Peyer's patch (tissue), 4 donors: ENCODE measurements at places on chromosomes 3 and 15. TPM values are rescaled to one million over a fixed set of nuclear protein-coding genes. Genes with fewer than 3 reads are reported as not detected.

DNA sequence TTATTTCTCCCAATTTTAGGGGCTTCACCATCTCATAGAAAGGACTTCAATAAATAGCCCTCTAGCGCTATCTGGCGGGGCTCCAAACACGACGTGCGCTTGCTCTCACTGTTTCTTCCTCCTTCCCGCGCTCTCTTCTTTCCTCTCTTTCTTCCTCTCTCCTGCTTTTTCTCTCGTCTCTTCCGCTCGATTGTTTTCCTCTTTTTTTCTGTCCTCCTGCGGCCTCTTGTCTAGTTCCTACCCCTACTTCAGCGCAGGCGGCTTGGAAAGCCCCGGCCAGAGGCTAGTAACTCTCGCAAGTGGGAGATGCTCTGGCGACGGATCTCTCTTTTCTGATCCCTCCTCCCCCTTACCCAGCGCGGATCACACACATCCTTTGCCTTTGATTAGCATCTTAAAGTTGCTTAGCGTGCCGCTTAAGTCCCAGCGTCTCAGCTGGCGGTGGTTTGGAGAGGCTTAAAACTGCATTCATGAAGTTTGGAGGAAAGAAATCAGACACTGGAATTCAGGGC is 6.2 kb upstream of the MEIS2 start:
- peaks cover 26% of the 10 kb centered on the region for H3K27me3 ChIP-seq
- H3K4me1 ChIP-seq: no peaks in the 10 kb centered on the region
- no peak overlapping the region for H3K4me3 ChIP-seq
- DNase-seq: no peak

DNA sequence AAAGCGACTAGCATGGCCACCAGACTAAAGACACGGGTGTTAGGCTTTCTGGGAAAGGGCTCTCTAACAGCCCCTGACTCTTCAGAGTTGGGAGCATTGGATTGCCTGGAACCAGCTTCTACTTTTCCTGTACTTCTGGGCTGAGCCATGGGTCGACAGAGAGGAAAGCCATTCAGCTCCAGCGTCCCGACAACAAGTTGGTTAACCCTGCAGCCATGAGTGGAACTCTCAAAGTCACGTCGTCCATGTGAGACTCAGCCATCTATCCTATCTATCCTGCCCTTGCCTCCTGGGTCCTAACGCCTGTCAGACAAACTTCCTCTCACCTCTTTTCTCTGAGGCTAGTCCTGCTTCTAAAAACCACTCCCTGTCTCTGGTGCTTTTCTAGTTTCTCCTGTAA is 32.6 kb upstream of the TBC1D5 start:
- H3K4me1 ChIP-seq: no peaks in the 10 kb centered on the region
- H3K36me3 ChIP-seq: no peaks in the 10 kb centered on the region
- H3K27ac ChIP-seq: no peak overlapping the region
- H3K4me3 ChIP-seq: peak overlapping the region; percentile 4
- no peak for DNase-seq

DNA sequence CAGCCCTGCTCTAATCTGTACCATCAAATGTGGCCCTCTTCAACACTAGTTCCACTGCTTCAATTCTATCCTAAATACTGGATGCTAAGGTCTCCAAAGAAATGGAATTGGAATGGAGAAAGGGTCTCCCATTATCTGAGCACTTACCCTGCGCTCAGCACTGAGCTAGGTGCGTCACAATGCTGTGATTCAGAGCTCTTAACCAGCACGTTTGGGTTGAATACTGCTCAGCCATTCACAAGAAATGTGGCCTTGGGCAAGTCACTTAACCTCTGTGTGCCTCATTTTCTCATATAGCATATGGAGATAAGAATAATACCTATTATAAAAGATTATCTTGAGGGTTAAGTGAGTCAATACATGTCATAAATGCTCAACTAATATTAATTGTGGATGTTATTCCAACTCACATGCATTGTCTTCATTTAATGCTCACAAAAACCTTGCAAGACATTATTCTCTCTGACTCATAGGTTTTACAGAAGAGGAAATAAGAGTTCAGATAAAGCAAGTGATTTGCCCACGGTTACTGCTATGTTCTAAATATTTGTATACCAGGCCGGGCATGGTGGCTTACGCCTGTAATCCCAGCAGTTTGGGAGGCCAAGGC is 27.4 kb upstream of the SRGAP3 start:
- no peaks in the 10 kb centered on the region for H3K27me3 ChIP-seq
- no peak overlapping the region for H3K4me3 ChIP-seq
- DNase-seq: no peak
- H3K27ac ChIP-seq: no peak overlapping the region

PLSCR2 gene
- not detected for total RNA-seq

DNA sequence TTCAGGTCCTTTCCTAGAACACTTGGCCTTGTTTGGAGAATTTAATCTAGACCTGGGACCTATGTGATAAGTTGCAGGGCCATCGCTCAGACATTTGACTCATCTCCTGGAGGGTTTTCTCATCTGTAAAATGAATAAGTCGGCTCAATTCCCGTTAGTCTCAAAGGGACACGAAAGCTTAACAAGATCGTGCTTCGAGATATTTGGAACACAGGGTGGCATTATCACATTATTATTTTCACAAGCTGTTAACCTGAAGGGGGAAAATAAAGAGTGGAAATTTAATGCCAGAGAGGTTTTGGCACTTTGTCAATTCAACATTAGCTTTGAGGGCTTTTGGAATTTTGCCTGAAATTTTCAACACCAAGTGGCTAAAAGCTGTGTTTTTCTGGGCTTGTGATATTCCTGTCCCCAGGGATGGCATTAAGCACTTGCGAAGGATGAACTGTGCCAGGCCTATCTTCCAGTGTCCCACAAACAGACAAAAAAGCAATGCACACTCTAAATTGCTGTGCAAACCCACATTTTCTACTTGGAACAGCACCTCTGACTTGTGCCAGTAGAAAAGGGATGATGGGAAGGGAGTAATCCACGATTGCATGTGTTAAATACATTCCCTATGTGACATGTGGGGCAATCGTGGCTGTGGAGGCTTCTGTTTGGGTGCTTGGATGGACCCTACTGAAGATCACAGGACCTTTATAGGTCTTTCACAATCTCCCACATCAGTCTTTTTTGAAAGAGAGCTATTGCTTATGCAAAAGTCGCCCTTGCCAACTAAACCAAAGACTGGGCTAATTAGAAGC is 478.7 kb downstream of the MFSD1 start:
- no peak overlapping the region for H3K4me3 ChIP-seq
- no peak for DNase-seq
- no peak overlapping the region for H3K27ac ChIP-seq
- H3K27me3 ChIP-seq: no peaks in the 10 kb centered on the region
- no peaks in the 10 kb centered on the region for H3K4me1 ChIP-seq
- no peaks in the 10 kb centered on the region for H3K36me3 ChIP-seq

DNA sequence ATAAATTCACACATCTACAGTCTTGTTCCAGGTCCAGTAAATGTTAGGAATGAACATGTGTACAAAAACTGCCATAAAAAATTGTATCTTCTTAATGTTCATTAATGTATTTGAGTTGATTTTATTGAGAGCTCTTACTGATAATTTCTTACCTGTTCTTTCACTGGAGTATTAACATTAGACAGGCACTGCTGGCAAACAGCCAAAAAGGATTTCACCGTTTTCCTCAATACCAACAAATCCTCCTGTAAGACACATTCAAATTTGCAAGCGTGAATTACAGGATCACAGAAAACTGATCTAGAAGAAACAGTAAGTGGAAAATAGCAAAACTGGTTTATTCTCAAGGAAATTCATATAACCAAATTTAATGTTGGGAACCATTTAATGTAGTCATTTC is 127.4 kb downstream of the PCCB start:
- no peak for DNase-seq
- H3K4me3 ChIP-seq: no peak overlapping the region
- no peaks in the 10 kb centered on the region for H3K27me3 ChIP-seq
- no peaks in the 10 kb centered on the region for H3K4me1 ChIP-seq

DNA sequence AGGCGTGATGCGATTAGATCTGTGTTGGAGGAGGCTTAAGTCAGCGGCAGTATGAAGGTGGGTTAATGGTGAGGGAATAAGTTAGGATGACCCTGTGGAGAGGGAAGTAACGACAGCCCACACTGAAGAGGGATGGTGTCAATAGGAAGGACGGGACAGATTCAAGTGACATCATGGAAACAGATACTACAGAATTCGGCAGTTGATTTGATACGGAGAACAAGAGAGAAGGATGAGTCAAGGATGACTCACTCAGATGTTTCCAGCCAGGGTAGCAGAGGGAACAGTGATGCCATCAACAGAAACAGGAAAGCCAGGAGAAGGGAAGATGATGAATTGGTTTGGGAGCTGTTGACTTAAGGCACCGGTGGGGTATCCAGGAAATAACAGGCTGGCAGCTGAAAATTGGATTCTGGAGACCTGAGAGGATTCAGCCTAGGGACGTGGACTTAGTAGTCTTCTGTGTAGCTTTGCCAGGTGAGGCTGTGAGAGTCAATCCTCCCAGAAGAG is 38.0 kb downstream of the SHC4 start:
- H3K36me3 ChIP-seq: no peaks in the 10 kb centered on the region
- H3K27me3 ChIP-seq: no peaks in the 10 kb centered on the region
- DNase-seq: no peak
- no peaks in the 10 kb centered on the region for H3K4me1 ChIP-seq
- H3K27ac ChIP-seq: no peak overlapping the region
- no peak overlapping the region for H3K4me3 ChIP-seq

LTK gene
- total RNA-seq: 39.0 TPM

MUC20 gene
- 120 TPM for total RNA-seq

DNA sequence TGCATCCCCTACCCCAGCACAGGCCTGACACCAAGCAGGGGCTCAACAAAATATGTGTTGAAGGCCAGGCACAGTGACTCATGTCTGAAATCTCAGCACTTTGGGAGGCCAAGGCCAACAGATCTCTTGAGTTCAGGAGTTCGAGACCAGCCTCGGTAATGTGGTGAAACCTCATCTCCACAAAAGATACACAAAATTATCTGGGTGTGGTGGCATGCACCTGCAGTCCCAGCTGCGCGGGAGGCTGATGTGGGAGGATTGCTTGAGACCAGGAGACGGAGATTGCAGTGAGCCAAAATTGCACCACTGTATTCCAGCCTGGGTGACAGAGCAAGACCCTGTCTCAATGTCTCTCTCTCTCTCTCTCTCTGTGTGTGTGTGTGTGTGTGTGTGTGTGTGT is 30.7 kb upstream of the CYP11A1 start:
- no peak for DNase-seq
- peaks cover 51% of the 10 kb centered on the region for H3K4me1 ChIP-seq
- H3K27me3 ChIP-seq: no peaks in the 10 kb centered on the region
- H3K27ac ChIP-seq: peak overlapping the region; percentile 80
- no peaks in the 10 kb centered on the region for H3K36me3 ChIP-seq
- H3K4me3 ChIP-seq: no peak overlapping the region

BFSP2 gene
- not detected for total RNA-seq

MCF2L2 gene
- 12.4 TPM for total RNA-seq

DPPA2 gene
- total RNA-seq: not detected

GRCh38 chr15:100471933-100472332 is 56.8 kb downstream of the CERS3 start:
- H3K4me3 ChIP-seq: no peak overlapping the region
- H3K4me1 ChIP-seq: no peaks in the 10 kb centered on the region
- H3K27me3 ChIP-seq: no peaks in the 10 kb centered on the region
- DNase-seq: no peak
- H3K36me3 ChIP-seq: no peaks in the 10 kb centered on the region

RAF1 gene
- 126 TPM for total RNA-seq

DNA sequence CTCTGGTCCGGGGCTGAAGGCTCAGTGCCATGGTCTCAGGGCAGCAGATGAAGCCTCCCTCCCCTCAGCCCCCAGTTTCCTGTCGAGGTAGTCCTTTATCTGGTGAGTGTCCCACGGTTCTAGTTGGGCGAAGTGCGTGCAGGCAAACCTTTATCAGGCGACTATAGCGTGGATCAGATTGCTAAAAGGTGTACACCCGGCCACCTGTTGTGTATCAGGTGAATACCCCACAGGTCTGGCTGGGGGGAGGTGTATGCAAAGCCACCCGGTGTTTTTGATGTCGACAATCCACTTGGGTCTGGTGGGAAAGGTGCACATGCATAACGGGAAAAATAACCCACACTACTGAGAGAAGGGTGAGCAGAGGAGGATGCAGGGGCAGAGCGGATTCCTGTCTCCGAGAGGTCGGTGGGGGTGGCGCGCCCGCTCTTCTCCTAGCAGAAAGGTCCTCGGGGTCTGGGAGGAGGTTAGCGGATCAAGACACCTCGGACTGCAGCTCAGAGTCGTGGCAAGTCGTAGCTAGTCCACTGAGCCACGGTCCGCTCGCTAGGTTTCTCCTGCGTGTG is 507 bp downstream of the SLC12A6 start:
- H3K4me1 ChIP-seq: no peaks in the 10 kb centered on the region
- H3K27ac ChIP-seq: peak overlapping the region; percentile 91
- peak overlapping the region; percentile 78 for H3K4me3 ChIP-seq

DNA sequence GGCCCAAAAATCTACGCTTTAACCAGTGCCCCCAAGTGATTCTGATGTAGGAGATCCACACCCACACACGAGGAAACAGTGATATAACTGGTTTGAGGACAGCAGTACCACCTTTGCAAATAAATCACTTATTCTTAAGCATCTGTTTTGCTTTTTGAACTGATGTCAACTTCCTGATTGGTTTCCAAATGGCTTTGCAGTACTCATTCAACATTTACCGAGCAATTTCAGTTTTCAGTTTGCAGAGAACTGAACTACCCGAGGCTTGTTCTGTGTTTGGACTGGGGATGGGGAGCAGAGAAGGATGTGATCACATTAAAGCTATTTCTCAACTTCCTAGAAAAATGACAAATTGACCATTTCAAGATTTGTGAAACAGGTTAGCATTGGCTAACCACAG is 1.1 kb upstream of the GYG1 start:
- H3K27me3 ChIP-seq: no peaks in the 10 kb centered on the region
- H3K4me1 ChIP-seq: no peaks in the 10 kb centered on the region
- H3K36me3 ChIP-seq: peaks cover 11% of the 10 kb centered on the region
